ENCODE measurements at places on chromosomes 7 and 10. TPM values are rescaled to one million over a fixed set of nuclear protein-coding genes. Genes with fewer than 3 reads are reported as not detected.
A peak's percentile ranks its signal among the peaks of the same experiment; 100 is the strongest.

GRCh38 chr7:158809596-158809995 lies 19.7 kb downstream of the ESYT2 start:
- peak; percentile 45 for DNase-seq

- no peak for DNase-seq
Observed at GRCh38 chr7:91343996-91344629, 79.9 kb downstream of the FZD1 start.

TEX36 gene
- not detected for total RNA-seq

DNA sequence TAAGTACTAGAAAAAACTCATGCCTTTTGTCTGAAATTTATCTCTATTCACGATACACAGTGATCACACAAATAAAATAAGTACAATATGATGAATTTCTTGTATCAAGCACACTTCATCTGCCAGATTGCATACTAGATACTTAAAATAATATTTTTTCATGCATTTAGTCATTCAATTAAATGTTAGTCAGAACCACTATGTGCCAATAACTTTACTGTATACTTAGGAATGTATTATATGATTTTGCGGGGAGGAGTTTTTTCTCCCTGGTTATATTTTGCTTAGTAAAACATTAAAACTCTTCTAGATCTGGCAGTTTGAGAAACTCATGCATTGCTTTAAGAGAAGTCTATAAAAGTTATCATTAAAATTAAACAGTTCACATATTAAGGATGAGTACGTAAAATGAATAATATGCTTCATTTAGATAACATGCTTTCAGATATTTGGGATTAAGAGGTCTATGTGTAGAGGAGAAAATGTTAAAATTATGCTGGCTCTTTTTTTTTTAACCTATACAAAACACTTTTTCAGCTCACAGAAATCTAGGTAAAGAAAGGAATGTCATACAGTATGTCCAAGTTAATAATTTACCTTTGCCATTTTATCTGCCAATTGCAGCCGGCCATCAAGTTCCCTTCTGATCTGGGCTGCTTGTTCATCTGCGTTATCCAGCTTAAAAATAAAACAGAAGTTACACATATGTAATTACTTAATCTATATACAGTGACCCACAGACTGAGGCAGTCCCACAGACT lies 70.1 kb downstream of the RNF133 start:
- DNase-seq: no peak

SMKR1 gene
- not detected for total RNA-seq

DNA sequence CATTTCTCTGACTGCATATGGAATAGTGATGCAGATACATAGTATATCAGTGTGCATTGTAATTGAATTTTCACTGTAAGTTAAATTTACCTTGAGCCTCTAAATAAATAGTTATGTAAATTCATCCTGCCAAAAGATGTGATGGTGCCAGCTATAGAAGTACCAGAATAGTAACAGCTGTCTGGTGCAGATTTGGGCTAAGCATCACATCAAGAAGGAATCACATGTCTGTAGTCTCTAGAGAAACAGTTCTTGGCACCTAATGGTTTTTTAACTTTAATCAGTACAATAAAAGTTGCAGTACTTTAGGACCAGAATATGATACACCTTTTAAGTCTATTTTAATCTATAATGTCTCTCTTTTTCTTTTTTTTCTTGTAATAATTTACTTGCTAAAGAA lies 17.4 kb downstream of the PLEKHA1 start:
- no peak for DNase-seq

DNA sequence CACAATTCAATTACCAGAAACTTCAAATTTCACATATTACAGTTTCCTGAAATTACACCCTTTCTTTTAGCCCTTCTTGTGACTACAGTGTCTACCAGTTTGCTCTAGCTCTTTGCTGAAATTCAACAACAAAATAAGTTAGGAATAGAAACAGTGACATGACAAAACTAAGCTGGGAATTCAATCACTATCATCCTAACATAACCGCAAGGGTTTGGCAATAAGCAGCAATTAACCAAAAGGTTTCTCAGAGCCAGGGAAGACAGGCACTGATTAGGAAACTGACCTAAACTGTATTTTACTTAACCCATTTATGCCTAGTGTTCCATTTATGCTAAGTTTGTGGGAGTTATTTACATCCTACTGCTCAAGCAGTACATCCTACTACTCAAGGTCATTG lies 31.3 kb downstream of the HIBADH start:
- peak; percentile 20 for DNase-seq

DNA sequence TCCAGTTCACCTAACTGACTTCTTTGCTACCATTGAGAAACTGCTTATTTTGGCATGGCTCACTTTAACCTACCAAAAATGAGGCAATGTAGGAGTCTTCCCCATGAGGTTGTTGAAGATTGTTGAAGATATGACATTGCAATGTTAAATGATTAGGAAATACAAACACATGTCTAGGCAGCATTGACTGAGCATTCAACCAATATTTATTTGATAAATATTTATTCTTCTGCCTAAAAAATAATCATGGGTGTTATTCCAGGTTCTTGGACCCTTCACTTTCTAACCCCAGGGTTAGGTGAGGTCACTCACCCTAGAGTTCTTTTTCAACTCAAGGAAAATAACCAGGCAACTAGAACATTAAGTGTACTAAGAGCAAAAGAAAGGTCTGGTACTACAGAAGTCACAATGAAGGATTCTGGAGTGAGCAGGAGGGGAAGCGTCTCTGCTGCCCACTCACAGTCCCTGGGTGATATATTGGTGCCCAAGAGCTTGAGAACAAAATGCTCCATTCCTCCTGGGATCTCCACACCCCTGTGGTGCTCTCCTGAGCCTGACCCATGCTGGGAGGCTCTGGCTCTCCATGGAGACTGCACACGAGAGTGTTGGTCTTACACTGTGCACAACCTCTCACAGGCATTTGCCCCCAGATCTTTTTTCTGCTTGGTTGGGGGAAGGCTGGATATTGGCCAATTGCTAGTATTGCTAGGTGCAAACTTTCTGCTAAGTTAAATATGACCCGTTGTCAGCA lies 123.4 kb downstream of the SPAG6 start:
- DNase-seq: no peak

FOXI2 gene
- total RNA-seq: not detected

- no peak for DNase-seq
Observed at GRCh38 chr7:38284553-38284952, 11.1 kb upstream of the TARP start.

DNA sequence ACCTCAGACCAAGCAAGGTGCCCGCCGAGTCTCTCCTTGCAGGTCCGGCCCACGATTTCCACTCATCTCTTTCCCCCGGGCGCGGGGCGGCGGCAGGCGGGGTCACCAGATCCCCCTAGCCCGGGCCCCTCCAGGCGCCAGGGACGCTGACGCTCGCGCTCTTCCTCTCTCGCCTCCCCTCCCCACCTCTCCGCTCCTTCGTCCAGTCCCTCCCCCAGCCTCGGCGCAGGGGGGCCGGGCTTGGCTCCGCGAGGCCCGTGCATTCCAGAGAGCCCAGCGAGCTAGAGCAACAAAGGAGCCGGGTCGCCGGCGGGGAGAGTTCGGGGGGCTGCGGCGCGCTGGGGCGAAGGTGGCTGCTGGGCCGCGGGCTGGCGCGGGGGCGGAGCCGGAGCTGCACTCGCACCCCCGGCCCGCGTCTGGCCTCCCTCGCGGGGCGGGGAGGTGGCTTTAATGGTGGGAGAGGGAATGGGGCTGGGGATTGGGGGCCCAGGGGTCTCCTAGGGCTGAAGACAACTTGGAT lies at the start of gene SMO:
SMO (plus strand) TSS at position 262 of the 520 bp plus-strand sequence. CDS start 519 bp downstream, outside the sequence.
- peak; percentile 39 for DNase-seq

MYOZ1 gene
- 0.18 TPM for total RNA-seq

DNA sequence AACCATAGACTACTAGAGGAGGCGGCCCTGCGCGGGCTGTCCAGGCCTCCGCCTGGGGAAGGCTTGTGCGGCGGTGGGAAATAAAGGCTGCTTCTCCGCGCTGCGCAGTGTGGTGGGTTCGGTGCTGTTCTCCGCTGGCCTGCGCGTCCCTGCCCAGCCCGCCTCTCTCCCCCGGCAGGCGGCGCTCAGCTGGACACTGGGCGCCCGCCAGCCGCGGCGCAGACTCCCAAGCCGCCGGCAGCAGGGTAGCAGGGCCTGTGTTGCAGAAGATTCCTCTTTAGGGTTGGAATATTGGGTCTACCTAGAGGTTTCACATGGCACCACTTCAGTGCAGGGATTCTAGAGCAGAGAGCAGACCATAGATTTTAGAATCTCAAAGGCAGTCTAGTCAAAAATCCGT lies 66.1 kb upstream of the ZPBP start:
- DNase-seq: no peak

DNA sequence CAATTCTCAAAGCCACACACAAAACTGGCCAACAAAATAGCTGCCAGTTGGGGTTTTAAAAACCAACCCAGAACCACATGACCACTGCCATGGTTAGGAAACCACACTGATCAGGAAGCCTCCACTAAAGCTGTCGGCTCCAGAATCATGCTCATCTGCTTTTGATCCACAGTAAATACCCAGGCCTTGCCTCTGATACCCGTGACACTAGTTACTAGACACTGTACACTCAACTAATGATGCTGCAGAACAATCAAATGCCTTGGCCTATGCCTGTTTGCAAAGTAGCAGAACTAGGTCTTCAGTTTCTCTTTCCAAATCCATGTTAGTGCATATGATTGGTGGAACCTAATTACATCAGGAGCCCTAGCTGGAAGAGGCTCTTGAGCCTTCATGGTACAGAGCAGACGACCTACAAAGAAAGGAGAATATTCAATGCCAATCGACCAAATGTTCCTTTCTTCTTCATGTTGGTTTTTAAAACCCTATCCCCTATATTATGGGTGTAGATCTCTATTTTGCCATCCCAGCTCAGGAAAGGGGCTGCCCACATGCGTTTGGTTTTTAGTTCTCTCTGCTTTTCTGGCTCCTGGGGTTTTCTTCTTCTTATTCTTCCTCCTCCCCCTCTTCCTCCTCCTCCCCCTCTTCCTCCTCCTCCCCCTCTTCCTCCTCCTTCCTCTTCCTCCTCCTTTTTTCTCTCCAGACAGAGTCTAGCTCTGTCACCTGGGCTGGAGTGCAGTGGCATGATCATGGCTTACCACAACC lies 76.6 kb downstream of the CNNM2 start:
- no peak for DNase-seq

DNA sequence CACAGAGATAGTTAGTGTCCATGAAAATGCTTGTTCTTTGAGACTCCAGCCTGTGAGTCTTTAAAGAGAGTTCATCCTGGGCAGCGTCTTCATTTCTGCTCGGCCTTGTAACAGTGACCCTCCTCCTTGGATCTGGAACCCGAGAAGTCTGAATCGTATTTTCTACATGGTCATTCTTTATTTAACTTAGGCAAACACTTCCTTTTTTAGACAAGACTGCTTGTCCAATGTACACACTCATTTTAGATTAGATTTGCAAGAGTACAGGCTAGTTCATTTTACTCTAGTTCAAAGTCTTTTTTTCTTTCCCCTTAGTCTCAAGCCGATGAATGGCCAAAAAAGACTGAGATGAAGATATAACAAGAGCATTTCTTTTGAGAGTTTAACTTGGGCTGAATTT lies 133.5 kb downstream of the CHN2 start:
- no peak for DNase-seq

DNA sequence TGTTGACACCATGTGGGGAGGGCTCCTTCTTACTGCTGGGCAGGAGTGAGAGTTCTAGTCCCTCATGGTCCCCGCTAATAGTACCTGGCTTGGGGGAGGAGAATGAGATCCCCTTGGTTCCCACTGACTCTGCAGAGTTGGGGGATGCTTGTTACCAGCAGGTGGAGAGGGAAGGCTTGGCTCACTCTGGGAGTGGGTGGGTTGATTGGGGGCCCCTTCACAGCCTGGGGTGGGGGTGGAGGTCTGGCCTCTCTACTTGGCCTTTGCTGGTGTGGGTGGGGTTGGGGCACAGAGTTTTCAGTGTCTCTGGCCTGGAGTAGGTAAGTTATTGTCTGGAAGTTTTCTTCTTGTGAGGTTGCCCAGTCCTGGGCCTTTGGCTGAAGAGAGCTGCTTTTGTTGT lies 31.9 kb downstream of the ADCY1 start:
- no peak for DNase-seq

DNA sequence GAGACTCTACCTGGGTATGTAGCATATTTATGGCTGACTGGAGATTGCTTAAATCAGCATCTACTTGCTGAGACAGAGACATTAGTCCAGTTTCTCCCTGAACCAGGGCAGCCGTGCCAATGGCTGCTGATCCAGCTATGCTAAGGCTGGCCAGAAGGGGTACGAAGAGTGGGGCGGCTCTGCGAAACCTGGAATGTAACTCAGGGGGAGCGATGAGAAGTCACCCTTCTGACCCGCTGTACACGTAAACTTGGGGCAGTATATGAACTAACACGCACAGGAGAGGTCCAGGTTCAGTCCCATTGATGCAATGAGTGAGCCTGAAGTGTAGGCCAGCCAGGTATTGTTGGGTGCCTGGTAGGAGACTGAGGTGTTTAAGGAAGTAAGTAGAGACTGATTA lies 73.7 kb downstream of the PRR15 start:
- no peak for DNase-seq

DNA sequence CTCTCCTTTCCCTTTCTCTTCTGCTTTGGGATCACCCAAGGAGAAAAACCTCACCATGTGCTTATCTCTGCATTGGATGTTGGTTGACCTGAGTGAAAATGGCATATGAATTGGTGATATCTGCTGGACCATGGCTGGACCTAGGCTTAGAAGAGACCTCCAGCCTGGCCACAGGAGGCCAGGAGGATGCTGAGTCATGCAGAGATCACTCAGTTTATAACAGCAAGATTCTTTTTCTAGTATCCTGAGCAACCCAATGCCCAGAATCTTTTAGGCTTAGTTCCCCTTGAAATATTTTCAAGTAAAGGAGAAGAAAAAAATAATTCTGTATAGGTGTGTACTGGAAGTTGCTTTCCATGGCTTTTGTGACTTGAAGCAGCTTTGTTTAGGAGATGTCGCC lies 236.3 kb downstream of the KLF6 start:
- peak; percentile 47 for DNase-seq

GRCh38 chr7:106124186-106124585 lies 12.1 kb upstream of the SYPL1 start:
- DNase-seq: no peak

UCN3 gene
- not detected for total RNA-seq

All from IMR-90 (cell line).